ENCODE measurements at places on chromosomes 12 and 14.

GRCh38 chr12:115630136-115630535 lies 647.4 kb downstream of the MED13L start:
- no peak for DNase-seq

GRCh38 chr12:30753233-30753632 lies 1.5 kb downstream of the CAPRIN2 start:
- DNase-seq, result no peak

DNA sequence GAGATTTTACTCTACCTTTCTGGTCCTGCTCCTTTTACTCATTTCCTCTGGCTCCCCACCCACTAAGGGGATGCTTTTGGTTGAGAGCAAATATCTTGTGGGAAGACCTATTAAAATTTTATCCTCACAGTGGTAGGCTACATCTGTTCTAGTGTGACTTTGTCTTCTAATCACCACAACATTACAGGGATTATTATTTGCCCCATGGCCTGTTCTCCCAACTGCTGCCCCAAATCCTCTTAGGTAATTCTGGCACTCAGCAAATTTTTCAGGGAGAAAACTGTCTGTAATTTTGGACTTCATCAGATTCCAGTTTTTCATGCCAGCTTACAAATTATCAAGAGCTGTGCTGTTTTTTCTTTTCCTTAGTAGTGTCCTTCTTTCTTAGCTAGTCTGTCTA lies 172.3 kb downstream of the GPHN start:
- DNase-seq, result no peak

- DNase-seq, result no peak
Observed at GRCh38 chr14:38762426-38762825, 340.6 kb downstream of the SEC23A start.

DNA sequence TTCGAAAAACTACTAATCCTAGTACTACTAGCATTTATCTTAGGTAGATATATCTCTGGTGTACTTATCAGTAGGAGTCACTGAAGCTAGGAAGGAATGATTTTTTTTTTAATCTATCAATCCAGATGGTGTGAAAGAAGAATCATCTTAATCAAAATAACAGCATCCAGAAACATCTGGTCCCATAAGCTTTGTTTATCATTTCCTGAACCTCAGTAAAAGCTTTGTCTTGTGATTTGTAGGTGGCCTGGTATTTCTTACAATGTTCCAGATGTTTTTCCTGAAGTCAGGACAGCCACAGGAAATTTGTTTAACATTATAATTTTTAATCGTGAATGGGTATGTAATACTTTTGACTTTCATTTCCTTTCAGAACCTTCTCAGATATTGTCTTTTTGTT lies 28.0 kb upstream of the LUM start:
- no peak for DNase-seq

DNA sequence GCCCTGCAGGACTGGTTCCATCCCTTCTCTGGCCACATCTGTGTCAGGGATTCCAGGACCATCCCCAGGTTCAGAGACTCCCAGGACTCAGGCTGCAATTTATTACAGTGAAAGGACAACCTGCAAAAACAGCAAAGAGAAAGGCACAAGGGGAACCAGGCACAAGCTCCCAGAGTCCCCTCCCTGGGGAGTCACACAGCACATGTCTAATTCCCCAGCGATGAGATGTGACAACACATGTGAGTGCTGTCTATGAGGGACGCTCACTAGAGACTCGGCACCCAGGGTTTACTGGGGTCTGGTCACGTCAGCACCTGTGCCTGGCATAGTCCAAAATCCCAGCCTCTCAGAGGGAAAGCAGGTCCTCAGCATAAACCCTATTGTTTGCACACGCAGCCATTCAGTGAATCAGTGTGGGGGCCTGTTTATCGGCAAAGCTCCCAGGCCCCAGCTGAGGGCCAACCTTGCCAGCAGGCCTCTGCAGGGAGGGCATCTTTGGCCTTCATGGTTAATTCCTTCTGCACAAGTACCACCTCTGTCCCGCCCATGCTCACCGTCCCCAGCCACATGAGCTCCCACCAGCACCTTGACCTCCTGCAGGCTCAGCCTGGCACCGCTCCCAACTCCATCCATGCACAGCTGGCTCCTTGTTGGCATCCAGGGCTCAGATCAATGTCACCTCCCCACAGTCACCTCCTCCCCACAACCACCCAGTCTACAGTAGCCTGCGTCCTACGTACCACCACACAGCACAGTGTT lies 198.9 kb upstream of the SFSWAP start:
- DNase-seq, result no peak

- DNase-seq, result no peak
Observed at GRCh38 chr12:129226851-129227250, 373.6 kb downstream of the GLT1D1 start.

GRCh38 chr12:53596920-53597363 lies 29.2 kb downstream of the ATF7 start:
- no peak for DNase-seq

GRCh38 chr14:69268223-69268622 lies 8.3 kb downstream of the GALNT16 start:
- DNase-seq, result no peak

- DNase-seq, result no peak
Observed at GRCh38 chr14:99619835-99620834, 16.1 kb upstream of the CCDC85C start.

- no peak for DNase-seq
Observed at GRCh38 chr12:96570579-96570978, 81.2 kb downstream of the CFAP54 start.

DNA sequence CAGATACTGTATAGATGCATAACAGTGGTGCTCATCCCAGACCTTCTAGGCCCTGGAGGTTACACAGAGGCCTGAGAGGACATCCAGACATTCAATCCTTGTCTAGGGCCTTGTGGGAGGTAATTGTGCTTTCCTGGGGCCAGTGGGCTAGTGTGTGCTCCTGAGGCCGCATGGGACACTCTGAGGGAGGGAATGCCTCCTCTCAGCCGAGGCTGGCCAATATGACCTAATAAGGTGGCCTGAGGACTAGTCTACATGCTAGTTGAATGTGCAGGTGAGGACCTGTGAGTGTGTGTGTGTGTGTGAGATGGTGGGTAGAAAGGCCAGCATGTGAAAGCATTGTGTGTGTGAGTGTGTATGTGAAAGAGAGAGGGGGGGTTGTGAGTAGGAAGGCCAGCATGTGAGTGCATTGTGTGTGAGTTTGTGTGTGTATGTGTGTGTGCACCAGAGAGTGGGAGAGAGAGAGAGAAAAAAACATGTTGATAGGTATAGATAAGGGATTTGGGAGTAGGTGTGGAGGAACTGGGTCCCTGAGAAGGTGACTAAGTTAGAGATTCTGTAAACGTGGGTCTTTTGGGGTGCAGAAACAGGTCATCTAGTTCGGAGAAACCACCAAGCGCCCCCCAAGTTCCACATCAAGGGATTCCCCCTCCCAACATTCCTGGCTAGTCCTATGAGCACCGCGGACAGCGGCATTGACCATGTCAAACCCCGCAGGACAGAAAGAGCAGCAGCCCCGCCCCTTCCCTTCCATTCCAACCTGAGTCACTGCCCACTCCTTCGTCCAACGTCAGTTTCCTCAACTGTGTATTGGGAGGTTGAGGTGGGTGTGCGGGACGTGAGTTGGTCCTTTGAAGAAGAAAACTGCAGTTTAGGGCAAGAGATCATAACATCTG lies 9.7 kb upstream of the KRT81 start:
- no peak for DNase-seq

DNA sequence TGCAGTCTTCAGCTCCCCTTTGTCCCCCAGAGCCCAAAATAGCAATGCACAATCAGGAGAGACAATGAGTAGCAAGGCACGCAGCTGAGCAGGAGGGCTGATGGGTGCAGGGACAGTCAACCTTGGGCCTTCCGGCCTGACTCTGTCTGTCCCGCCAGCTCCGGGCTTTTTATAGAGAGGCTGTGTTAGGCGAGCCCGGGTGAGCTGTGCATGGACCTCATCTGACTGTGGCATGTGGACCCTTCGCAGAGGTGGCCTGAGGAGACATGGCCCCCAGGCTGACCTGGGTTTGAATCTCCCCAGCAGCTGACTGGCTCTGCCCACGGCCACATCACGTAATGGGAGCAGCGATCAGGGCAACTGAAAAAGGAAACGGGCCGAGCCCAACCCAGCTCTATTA lies 177.9 kb downstream of the TSPAN9 start:
- no peak for DNase-seq

GRCh38 chr12:39165338-39165737 lies 259.9 kb upstream of the CPNE8 start:
- no peak for DNase-seq

DNA sequence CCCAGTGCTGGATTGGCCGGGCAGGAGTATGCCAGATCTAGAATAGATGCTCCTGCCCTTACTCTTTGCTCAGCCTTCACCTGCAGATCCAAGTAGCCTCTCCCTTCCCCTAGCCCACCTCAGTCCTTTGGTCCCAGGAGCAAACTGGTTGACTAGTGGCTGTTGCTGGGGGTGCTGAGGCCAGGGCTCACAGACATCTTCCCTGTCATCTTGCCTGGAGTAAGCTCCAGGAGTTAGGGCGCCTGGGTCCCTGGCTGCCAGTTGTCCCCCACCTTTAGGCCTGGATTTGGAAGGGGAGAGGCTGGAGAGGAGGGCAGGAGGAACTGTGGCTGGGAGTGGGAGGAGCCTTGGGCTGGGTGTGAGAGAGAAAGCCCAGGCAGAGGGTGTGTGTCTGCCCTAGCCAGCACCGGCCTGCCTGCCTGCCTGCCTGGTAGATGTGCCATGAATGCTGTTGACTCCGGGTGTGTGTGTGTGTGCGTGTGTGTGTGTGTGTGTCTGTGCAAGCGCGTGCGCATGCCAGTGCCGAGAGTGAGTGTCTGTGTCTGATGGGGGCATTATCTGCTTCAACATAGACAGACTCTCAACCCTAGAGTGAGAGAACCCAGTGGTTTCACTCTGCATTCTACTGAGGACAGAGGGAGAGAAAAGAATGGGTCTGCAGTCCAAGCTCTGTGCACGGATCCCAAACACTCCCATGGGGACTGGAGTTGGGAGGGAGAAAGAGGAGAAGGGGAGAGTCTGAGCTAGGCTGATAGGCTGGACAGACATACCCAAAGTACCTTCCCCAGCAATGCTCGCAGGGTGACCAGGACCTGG lies 845 bp upstream of the RARG start:
- DNase-seq, result no peak

GRCh38 chr14:80425686-80426085 lies 214.4 kb upstream of the DIO2 start:
- no peak for DNase-seq

DNA sequence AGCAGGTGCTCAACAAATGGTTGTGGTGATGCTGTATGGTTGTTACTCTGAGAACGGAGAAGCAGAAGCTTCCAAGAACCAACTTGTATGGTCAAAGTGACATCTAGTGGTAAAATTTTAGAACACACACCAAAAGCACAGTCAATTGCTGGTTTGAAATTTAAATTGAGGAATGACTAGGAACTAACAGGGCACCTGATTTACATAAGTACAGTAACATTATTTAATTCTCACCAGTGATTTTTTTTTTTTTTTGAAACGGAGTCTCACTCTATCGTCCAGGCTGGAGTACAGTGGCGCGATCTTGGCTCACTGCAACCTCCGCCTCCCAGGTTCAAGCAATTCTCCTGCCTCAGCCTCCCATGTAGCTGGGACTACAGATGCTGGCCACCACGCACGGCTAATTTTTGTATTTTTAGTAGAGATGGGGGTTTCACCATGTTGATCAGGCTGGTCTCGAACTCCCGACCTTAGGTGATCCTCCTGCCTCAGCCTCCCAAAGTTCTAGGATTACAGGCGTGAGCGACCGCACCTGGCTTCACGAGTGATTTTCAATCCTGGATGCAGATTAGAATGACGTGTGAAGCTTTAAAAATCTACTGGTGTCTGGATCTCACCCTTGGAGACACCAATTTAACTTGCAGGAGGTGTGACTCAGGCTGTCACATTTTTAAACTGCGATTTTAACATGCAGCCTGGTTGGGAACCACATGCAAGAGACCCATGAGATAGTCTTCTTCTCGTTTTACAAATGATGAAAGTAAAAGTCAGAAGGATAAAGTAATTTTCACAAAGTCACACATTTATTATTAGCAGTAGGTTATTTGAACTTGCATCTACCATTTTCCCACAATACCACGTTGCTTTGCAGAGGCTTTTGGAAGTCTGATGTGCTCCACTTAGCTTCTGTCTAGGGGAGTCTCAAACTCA lies 14.1 kb upstream of the NUMB start:
- no peak for DNase-seq

- no peak for DNase-seq
Observed at GRCh38 chr14:46951103-46951502, 299.5 kb upstream of the RPL10L start.

DNA sequence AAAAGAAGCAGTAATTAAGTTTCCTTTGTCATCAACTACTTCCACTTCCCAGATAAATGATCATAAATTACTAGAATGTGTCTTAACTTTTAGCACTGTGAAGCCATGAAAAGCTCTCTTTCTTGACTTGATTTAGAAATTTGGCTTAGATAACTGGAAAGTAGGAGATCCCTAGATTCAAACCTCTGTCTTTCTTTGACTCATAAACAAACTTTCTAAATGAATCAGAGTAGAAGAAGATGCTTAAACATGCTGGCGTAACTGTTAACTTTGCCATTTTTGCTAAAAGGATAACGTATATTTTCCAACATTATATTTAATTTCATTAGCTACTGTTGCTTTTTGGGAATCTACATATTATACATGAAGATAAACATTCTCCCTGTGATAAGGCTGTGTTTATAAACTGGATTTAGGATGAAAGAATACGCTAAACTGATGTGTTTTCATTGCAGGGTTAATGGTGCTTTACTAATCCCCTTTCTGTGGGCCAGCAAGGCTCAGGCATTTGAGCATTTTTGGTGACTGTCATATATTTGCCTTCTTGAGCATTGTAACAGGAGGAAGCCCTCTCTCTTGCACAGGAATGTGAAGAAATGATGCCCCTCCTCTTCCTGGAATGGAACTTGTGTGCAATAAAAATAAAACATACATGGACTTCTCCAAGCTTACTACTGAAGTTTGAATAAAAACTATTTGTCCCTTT lies 301.4 kb downstream of the BMP4 start:
- DNase-seq, result no peak

DNA sequence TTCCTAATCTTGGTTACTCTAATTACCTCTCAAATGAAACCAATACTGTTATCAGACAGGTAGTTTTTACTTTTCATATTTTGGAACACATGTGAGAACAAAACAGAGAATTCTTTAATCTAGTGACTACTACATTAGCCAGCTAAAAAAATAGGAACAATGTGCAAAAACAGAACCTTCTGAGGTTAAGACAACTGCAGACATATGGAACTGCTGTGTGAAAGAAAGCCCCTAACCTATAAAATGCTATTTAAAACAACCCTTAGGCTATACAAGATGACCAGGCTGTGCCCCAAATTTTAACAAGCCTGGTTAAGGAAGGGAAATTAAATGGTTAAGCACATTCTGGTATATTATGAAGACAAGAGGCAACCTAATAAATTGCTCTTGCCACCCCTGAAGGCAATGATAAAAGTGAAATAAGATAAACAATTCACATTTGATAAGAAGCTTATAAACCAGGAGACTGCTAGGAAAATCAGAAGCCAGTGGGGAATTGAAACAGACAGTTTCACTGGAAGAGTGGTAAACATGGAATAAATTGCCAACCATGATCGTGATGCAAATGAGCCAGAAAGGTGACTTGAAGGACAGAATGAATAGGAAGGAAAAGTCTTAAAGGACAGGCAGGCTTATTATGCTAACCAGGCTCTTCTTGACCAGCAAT lies 7.4 kb downstream of the GTSF1 start:
- no peak for DNase-seq

GRCh38 chr12:26177283-26177682 lies 18.1 kb upstream of the SSPN start:
- DNase-seq, result no peak

- no peak for DNase-seq
Observed at GRCh38 chr12:13981296-13981962, at the start of gene GRIN2B. Gene GRIN2B (minus strand): TSS chr12:13981602. CDS start chr12:13866208, 115,394 bp downstream.
